ENCODE measurements at places on chromosomes 3 and 15.
A peak's percentile ranks its signal among the peaks of the same experiment; 100 is the strongest.

DNA sequence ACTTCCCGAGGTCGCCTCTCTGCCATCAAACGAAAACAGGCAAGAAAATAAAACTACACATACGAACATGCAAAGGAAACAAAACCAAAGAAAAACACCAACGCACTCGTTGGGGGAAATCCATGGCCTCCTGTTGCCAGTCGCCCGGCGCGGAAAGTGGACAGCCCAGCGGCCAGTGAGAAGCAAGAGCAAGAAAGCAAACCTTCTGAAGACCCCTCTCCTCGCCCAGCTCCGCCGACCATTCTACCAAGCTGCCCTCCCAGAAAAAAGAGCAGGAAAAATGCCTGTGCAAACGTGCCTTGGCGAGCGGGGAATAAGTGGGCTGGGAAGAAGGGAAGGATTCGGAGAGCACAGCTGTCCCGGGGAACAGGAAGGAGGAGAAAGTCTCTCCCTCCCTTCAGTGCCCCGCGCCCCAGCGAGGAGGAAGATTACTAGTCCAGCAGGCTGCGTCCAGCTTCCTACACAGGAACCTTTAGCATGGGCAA is 802 bp upstream of the NECTIN3 start:
- no peak for DNase-seq

GRCh38 chr3:170524073-170524472 is 61.8 kb downstream of the SLC7A14 start:
- DNase-seq: peak; percentile 53

DNA sequence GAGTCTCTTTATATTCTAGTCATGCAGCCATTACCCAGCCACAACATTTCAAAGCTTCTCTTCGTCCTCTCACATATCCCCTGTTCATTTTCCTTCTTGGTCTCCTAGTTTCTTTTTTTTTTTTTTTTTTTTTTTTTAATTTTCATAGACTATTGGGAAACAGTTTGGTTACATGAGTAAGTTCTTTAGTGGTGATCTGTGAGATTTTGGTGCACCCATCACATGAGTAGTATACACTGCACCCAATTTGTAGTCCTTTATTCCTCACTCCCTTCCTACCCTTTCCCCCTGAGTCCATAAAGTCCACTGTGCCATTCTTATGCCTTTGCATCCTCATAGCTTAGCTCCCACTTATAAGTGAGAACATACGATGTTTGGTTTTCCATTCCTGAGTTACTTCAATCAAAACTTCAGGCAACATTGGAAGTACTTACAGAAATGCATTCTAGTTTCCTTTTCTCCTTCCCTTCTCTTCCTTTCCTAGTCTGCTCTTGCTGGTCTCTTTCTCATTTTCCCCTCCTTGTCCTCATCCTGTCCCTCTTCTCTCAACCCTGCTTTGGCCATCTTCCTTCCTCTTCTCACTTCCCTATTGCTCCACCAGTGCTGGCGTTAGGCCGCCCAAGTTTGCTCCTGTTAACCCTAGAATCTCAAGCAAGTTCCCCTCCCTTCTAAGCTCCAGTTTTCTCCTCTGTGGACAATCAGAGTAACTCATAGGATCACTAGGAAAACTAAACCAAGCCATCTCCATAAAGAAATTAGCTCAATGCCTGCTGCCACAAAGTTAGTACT is 4.8 kb downstream of the ATP8B4 start:
- DNase-seq: no peak

- DNase-seq: no peak
Observed at GRCh38 chr3:7917443-7918151, 584.0 kb upstream of the LMCD1 start.

Measured in right hindlimb (tissue), 1 donor.